ENCODE measurements at places on chromosomes 16 and 17. TPM values are rescaled to one million over a fixed set of nuclear protein-coding genes. Genes with fewer than 3 reads are reported as not detected.
A peak's percentile ranks its signal among the peaks of the same experiment; 100 is the strongest.

Gene CDH1
- 190 TPM for total RNA-seq

Gene NUDT7
- total RNA-seq = 6.2 TPM

Gene SLC52A1
- 1.5 TPM for total RNA-seq

DNA sequence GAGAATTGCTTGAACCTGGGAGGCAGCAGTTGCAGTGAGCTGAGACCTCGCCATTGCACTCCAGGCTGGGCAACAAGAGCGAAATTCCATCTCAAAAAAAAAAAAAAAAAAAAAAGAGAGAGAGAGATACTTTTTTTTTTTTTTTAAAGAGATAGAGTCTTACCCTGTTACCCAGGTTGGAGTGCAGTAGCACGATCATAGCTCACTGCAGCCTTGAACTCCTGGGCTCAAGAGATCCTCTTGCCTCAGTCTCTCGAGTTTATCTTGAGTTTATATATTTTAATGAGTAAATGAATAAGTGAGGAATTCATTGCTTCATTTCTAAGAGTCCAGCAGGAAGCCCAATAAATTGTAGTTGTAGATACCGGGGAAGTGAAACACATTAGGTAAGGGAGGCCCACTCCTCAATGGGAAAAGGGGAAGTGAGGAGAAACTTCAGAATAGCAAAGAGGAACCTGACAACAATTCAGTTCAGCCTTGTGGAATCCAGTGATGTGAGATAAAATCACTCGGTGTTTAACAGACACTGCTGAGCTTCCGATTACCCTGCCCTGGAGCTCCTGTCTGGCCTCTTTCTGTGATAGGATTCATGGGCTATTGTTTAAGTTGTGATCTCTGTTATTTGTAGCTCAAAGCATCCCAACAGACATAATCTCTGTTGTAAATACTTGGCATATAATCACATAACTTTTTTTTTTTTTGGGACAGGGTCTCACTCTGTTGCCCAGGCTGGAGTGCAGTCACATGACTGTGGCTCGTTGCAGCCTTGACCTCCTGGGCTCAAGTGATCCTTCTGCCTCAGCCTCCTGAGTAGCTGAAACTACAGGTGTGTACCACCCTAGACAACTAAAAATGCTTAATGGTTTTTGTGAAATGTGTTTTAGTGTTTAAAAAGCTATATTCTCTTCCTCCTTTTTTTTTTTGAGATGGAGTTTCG lies 15.8 kb upstream of the ITGAM start:
- no peak overlapping the region for H3K4me3 ChIP-seq
- no peaks in the 10 kb centered on the region for H3K4me1 ChIP-seq
- no peak overlapping the region for H3K27ac ChIP-seq
- H3K27me3 ChIP-seq = peaks cover 32% of the 10 kb centered on the region

Gene PRSS21
- total RNA-seq = not detected

Gene CD300E
- total RNA-seq = not detected

DNA sequence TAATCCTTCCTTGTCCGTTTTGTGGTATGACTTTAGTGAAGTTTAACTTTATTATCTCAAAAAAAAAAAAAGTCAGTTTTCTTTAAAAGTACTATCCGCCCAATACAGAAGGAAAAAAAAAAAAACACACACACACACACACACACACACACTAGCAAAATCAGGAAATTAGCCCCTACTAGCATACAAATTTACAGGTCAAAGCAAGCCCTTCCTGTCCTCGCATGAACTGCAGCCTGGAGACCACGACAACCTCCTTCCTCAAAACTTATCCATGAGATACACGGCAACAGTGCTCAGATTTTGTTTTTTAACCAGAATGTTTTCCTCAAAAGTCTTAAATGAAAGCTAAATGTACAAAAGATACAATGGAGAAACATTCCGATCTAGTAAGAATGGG lies 16.2 kb downstream of the NCOR1 start:
- peak overlapping the region; percentile 6 for H3K27ac ChIP-seq
- H3K4me3 ChIP-seq = peak overlapping the region; percentile 42
- no peak for DNase-seq
- H3K4me1 ChIP-seq = peaks cover 22% of the 10 kb centered on the region

Gene CPNE7
- 6.5 TPM for total RNA-seq

Gene ZNF785
- total RNA-seq = 22.4 TPM

DNA sequence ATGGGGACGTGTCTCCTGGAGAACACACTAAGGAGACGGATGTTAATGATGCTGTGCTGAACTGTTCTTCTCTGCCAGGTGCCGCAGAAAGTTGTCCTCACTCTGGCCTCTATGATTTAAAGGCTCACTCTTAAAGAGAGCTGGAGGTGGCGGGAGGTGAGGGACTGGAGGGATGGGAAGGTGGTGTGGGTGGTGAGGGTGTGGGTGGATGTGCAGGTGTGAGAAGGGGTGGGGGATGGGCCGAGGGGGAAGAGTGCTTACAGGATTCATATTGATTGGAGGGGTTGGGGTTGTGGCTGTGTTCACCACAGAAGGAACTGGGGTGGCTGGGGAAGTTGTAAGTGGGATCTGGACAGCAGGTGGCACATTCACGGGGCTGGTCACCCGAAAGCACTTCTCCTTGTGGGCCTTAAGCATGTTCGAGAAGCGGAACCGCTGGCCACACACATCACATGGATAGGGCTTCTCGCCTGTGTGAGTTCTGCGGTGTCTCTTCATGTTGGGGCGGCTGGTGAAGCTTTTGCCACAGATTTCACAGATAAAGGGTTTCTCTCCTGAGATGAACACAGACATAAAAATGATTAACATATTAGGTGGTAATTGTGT lies 63.6 kb downstream of the ZNF652 start:
- no peak overlapping the region for H3K27ac ChIP-seq
- no peak overlapping the region for H3K4me3 ChIP-seq
- H3K4me1 ChIP-seq = no peaks in the 10 kb centered on the region

Gene CTRB2
- not detected for total RNA-seq

DNA sequence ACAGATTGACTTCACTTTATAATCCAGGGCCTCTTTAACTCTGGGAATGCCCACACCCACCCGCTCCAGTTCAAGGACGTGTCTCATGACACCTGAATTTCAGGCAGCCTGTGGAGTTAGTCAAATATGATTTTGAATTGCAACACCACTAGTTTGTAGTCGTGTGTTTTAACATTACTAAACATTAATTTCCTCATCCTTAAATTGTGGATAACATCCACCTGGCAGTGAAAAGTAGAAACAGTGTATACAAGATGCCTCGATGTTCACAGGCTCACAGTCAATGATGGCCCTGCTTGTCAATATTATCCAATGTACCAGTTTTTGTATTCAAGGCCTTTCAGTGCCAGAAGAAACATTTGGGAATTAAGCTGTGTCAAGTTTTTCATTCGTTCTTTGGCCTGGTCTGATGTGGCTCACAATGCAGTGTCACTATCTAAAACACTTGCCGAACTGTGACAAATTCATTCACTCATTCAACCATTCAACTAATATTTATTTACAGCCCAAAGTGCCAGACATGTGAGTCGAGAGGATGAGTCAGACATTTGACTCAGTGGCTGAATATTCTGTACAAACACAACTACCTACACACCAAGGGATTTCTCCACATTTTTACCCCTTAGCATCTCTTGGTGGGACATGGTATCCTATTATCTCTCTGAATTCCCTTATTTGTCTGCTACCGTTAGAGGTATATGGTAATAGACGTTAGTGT lies 1.4 kb downstream of the MEIOB start:
- H3K27ac ChIP-seq = no peak overlapping the region
- no peak overlapping the region for H3K4me3 ChIP-seq
- no peaks in the 10 kb centered on the region for H3K4me1 ChIP-seq
- peaks cover 52% of the 10 kb centered on the region for H3K27me3 ChIP-seq
- no peak for DNase-seq
- no peaks in the 10 kb centered on the region for H3K36me3 ChIP-seq

- H3K27me3 ChIP-seq = no peaks in the 10 kb centered on the region
- H3K36me3 ChIP-seq = no peaks in the 10 kb centered on the region
- H3K4me3 ChIP-seq = no peak overlapping the region
- peak overlapping the region; percentile 61 for H3K27ac ChIP-seq
- DNase-seq = no peak
Measured at GRCh38 chr16:67514382-67514828, 14.2 kb upstream of the RIPOR1 start.

DNA sequence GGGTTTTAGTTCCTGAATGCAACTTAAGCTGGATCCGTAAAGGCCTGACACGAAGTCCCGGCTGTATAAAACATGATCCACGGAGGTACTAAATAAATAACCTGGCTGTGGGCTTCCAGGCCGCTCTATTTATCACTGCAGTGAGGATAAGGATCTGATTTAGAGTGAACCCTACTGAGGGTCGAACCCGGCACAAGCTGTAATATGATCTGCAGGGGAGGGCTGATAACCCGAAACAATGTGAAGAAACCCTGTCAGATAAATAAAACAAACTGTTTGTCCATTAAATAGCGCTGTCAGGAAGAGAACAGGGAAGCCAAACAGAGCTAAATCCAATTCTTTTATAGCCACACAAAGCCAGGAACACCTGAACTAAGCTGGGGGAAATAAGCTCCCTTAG lies 375.6 kb upstream of the SALL1 start:
- peak overlapping the region; percentile 30 for H3K4me3 ChIP-seq
- no peak for DNase-seq
- H3K27ac ChIP-seq = no peak overlapping the region
- peaks cover 3% of the 10 kb centered on the region for H3K36me3 ChIP-seq
- peaks cover 22% of the 10 kb centered on the region for H3K4me1 ChIP-seq

DNA sequence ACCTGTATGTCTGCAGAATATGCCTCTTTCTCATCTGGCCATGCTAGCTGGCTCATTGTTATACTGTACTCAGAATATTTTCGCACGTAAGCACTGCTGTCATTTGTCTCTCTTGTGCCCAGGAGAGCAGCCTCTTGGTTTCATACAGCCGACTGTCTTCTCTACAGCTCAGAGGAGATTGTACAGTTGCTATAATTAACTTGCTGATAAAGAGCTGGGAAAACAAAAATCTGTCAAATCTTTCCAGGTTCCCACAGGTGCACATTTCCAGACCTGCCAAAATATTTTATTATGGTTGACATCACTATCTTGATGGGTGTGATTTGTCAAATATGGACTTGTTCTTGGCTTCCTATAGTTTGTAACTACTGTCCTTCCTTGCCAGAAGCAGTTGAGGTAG lies 122.7 kb downstream of the FTO start:
- no peak overlapping the region for H3K4me3 ChIP-seq
- H3K27ac ChIP-seq = no peak overlapping the region

DNA sequence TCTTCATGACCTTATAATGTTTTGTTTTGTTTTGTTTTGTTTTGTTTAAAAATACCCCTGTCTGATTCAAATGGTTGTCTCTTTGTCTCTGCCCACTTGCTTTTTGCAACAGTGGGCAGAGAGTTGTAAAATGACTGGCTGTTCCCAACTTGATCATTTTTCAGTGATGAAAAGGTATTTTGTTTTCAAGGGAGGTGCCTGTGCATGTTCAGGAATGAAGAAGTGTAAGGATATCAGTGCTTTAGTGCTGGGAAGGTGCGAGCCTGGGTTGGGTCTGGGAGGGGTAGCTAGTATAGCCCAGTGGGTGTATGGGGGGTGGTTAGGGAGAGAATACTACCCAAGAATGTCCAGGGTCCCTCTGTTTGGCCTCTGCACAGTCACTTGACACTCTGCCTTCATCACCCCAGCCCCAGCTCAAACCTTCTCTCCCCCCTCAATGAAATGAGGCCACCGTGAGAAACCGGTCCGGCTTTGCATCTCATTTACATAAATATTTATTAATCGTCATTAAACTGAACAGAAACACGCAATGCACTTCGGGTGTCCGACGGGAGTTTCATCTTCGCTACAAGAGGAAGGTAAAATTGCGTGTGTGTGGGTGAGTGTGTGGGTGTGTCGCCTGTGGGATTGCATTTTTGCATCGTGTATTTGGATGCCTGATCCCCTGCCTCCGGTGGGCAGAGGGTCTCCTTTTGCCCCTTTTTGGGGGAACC lies 4.3 kb downstream of the NEUROD2 start:
- no peak for DNase-seq
- peaks cover 87% of the 10 kb centered on the region for H3K27me3 ChIP-seq
- peak overlapping the region; percentile 44 for H3K27ac ChIP-seq
- H3K4me3 ChIP-seq = peak overlapping the region; percentile 65
- no peaks in the 10 kb centered on the region for H3K4me1 ChIP-seq
